ENCODE measurements at places on chromosomes 2 and 18.

DNA sequence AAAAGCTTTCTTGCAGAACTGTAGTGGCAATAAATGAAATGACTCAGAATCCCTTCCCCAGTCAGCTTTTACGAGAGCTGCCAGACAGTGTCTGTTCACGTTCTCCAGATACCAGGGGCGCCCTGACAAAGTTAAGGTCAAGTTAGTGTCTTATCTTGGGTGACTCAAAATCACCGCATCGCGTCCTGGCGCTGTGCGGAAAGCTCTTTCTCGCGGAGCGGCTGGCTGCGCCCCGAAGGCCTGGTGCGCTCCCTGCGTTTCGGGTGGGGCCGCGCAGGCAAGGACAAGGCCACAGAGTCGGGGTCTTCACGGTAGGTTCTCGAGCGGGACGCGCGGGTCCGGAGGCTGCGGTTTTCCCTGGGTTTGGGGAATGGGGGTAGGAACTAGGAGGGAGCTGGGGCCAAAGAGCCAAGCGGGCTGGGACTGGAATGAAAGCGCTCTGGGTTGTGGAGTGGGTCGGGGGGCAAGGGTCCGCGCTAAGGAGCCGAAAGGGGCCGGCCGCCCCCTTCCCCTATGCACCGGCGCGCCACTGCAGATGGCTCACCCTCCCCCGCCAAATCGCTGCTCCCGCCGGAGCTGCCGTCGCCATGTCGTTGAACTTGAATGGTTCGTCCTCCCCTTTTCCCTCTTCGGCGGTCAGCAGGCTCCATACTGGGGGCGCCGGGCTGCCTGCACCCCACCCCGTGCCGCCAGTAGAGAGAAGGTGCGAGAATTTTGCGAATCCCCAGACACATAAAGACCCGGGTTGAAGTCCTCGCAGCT lies 2.6 kb upstream of the HOXD11 start:
- peak; percentile 87 for DNase-seq

- DNase-seq: no peak
Measured at GRCh38 chr2:5945742-5946141, 253.6 kb downstream of the SOX11 start.

DNA sequence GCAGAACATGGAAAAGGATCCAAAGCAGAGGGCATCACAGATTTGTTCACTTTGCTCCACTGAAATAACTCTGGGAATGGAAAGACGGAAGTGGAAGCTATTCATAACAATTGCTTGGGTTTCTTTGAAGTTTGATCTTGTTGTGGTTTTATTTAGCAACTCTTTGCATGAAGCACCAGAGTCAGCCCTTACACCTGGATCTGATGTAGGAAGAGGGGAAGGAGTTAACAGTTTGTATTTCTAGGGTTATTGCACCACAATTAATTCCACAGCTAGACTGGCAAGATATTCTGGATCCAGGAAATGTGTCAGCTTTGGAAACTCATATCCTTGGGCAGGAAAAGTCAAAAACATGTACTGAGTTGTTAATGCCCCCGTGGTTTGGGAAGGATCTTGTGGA lies 1143.4 kb downstream of the CNTNAP5 start:
- no peak for DNase-seq

DNA sequence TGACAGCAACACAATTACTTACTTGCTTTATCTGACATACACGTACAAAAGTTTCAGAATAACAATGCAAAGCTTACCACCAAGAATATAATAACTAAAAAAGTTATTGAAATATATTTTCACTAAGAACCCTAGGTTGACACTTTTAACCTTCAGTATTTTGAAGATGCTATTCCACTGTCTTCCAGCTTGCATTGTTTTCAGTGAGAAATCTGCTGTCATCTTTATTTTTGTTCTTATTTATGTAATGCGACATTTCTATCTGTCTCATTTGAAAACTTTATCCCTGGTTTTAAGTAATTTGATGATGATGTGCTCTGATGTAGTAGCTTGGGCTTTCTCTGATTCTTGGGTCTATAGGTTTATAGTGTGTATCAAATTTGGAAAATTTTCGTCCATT lies 165.0 kb upstream of the SMIM21 start:
- no peak for DNase-seq

GRCh38 chr2:44061469-44061868 lies 65.7 kb upstream of the LRPPRC start:
- DNase-seq: no peak

DNA sequence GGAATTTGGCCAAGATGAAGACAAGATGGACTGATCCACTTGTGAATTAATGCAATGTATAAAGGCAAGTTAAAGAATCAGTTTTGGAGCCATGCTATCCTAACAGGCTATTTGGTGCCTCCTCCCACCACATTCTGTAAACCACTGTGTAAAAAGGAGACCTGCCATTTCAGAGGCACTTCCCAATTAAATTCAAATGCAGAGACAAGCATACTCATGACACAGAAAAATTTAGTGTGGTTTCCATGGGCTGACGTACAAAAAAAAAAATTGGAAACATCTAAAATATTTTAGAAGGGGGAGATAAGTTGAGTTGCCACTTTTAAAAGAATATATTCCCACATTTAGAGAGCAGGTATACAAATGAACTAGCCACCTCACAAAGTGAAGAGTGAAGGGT lies 112.1 kb downstream of the TCF4 start:
- DNase-seq: no peak

All from LoVo (cell line).